HuH-7.5 (cell line): ENCODE measurements at places on chromosomes 6 and 20.

GRCh38 chr20:289693-290083 is 862 bp downstream of the C20orf96 start:
- DNase-seq = no peak

GRCh38 chr20:58137651-58138265 is 90.7 kb downstream of the ANKRD60 start:
- DNase-seq = no peak

DNA sequence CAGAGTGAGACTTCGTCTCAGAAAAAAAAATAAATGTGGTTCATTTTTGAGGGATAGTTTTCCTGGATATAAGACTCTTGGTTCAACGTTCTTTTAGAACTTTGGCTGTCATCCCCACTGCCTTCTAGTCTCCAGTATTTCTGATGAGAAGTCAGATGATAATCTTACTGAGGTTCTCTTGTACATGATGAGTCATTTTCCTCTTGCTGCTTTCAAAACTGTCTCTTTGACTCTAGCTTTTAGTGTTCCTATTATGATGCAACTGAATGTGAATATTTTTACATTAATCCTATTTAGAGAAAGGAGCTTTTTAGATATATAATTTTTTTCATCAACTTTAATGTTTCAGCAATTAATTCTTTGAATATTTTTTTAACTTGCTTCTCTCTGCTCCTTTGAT is 46.0 kb upstream of the OR14J1 start:
- no peak for DNase-seq

GRCh38 chr20:63155266-63156165 is 60.4 kb downstream of the YTHDF1 start:
- DNase-seq = no peak

GRCh38 chr6:159754959-159755914 is 6.6 kb upstream of the ACAT2 start:
- DNase-seq = no peak

- no peak for DNase-seq
Observed at GRCh38 chr6:159416891-159417560, 247.8 kb downstream of the FNDC1 start.

DNA sequence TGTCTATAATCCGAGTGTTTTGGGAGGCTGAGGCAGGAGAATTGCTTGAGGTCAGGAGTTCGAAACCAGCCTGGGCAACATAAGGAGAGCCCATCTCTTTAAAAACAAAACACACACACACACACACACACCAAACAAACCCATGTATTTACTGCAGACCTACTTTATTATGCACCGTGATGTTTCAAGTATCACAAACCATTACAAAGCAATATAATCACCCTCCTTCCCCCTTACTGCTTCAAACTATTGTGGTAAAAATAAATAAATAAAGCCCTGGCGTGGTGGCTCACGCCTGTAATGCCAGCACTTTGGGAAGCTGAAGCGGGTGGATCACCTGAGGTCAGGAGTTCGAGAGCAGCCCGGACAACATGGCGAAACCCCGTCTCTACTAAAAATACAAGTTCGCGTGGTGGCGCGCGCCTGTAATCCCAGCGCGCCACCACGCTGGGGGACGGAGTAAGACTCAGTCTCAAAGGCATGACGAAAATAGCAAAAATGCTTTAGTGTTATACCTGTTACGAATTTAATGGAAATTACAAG is 1.5 kb downstream of the TBCC start:
- no peak for DNase-seq

DNA sequence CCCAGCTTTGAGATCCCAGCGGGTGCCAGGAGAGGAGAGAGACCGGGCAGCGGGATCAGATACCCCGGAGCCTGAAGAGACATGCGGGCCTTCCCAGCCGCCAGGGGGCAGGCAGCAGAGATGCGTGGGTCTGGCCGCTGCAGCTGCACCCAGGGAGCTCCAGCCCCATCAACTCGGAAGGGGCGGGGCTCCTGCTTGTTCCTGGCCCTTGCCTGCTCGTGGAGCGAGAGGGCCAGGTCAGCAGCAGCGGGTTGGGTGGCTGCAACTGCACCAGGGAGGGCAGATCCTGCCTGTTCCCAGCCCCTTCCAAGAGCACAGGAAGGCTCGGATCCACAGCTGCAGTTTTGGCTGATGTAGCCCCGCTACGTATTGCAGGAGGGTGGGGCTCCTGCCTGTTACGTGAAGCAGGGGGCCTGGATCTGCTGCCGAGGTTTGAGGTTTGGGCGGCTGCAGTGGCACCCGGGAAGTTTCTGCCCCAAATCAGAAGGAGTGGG is 532.8 kb downstream of the RFPL4B start:
- peak; percentile 58 for DNase-seq

DNA sequence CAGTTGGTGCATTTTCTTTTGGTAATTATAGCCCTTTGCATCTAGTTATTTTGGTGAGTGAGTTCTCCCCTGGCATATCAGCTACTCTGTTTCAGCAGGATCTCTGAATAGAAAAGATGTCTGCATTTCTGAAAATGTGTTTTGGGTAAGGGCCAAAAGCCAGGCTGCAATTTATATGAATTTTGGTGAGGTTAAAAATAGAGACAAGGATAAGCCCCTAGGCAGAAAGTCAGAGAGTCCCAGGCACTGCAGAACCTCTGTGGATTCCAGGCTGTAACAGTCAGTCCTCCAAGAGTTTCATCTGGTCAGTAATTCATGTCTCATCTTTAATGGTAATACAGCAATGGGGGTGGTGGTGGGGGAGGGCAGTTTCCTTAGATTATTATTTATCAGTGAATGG is 53.0 kb downstream of the HDGFL1 start:
- DNase-seq = no peak

DNA sequence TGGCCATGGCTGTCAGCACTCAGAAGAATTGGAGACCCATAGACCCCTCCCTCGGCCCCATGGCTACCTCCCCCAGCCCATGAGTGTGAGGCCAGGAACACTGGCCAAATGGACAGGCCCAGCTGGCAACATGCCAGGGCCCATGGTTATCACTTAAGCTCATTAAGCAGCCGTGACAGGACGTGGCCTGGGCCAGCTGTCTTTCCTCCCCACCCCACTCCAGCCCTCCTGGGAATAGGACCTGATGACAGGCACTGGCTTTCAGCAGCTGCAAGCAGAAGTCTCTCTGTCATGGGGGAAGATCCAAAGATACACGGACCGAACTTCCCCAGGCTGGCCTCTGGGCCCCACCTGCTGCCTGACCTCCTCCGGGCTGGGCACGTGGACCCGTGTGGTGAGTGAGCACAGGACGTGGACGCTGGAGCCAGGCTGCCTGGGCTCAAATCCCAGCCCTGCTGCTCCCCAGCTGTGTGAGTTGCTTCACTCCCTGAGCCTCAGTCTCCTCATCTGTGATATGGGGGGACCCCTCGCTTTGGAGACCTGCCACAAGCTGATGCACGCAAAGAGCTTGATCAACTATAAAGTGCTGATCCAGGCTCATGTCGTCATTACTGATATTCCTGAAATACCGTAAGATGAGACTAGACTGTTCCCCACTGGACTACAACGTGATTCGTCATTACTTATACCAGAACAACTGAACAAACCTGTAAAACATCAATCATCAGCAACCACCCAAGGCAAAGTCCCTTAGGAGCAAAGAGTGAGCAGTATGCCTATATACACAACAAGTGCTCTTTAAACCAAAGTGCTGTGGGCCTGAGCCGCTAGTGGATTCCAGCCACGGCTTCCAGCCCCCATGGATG is 22.0 kb upstream of the VSTM2L start:
- no peak for DNase-seq

DNA sequence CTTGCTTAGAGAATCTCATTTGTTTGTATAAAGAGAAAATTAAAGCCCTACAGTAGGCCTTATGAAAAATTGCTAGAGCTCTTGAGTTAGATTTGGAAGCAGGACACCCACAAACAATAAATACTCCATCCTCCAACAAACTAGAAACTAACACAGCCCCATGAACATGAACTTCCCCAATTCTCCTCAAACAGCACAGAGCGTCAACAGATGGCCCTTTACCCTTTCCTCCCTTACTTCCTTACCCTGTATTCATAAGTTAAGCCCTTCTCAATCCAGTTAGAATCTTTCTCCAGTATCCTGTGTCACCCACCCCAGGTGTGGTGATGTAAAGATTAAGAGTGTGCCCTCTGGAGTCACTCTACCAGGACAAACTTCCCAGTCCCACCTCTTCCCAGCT is 113.7 kb downstream of the UNC5CL start:
- no peak for DNase-seq

DNA sequence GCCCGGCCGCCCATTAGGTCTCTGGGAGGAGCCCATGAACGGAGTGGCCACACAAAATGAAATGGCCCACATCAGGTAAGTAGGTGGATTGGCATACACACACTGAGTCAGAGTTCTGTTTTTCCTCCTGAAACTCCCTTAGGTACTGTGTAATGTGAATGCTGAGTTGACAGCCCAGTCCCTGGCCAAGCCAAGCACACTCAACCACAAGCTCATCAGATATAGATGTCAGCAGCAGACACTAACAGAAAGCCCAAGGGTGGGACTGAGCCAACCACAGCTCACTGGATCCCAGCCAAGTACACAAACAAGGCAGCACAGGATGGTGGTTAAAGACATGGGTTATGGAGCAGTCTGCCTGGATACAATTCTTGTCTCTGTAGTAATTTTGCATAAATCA is 403.4 kb downstream of the GJA1 start:
- no peak for DNase-seq

- DNase-seq = no peak
Observed at GRCh38 chr6:7235712-7236305, 77.2 kb downstream of the SSR1 start.

DNA sequence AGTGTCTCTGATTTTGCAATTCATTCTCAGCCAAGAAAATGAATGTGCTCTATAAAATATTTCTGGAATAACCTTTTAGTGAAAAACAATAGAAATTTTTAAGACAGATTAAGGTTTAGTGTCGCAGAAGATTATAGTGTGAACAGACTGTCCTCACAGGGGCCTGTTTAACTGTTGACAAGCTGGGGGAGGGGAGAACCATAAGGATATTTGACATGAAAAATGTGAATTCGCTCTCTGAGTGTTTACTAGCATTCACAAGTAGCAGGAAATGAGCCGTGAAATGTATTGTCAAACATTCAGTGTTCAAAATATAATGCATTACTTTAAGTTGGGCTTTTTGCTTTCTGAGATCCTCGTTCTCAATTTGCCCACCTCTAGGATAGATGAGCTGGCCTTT is 134.8 kb upstream of the TSHZ2 start:
- DNase-seq = no peak

- no peak for DNase-seq
Observed at GRCh38 chr6:108423982-108424705, 129.3 kb downstream of the AFG1L start.

DNA sequence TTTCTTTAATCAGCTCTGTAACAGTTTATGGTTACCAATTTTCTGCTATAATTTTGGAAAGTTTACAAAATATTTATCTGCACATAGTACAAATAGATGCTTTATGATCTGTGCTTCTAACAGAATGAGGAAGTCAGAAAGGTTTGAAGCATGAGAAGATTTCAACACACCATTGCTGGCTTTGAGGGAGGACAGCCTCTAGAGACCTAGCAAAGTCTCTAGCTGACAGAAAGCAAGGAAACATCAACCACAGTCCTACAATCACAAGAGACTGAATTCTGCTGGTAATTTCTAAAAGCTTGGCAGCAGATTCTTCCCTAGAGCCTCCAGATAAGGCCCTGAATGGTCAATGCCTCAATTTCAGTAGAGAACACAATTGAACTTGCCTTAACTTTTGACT is 750.8 kb upstream of the SLC35B3 start:
- DNase-seq = no peak

DNA sequence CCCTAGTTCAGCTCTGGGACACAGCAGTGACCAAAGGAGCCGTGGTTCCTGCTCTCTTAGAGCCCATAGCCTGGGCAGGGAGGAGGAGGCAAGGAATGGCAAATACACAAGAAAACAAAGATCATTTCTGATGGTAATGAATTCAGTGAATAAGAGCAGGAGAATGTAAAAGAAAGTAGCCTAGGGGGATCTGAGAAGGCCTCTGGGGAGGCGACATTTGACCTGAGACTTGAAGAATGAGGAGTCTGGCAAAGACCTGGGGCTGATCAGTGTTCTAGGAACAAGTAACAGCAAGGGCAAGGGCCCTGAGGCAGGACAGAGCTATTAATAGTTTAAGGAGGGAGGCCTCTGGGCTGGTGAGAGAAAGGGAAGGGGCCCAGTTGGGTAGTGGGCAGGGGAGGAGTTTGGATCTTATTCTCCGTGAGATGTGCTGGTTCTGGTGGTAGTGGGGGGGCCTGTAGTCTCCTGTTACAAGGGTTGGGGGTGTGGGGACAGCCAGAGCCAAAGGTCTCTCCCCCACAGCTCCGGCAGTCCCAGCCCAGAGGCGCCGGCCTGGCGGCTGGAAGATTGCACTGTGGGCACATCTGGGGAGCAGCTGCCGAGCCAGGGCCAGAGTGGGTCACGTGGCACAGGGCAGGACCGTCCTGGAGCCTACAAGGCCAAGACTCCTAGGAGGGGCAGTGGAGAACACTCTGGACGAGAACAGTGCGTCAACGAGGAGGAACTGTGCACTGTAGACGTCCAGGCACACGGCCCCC is 9.3 kb upstream of the ID1 start:
- no peak for DNase-seq

DNA sequence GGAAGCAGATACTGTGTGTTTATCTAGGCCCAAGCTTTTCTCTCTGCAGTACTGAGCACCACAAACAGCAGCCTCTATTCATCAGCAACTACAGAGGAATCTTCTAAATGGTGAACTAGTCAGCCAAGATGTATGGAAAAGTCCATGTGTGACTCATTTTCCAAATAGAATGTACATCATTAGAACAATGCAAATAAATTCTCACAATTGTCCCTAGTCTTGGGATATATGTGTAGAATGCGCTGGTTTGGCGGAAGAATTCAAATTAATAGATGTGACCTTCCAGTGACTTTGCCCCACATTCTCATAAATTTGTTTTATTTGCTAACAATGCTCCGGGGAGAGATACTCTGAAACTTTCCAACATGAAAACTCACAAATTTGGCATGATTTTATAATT is 436.2 kb downstream of the CBLN4 start:
- DNase-seq = no peak

DNA sequence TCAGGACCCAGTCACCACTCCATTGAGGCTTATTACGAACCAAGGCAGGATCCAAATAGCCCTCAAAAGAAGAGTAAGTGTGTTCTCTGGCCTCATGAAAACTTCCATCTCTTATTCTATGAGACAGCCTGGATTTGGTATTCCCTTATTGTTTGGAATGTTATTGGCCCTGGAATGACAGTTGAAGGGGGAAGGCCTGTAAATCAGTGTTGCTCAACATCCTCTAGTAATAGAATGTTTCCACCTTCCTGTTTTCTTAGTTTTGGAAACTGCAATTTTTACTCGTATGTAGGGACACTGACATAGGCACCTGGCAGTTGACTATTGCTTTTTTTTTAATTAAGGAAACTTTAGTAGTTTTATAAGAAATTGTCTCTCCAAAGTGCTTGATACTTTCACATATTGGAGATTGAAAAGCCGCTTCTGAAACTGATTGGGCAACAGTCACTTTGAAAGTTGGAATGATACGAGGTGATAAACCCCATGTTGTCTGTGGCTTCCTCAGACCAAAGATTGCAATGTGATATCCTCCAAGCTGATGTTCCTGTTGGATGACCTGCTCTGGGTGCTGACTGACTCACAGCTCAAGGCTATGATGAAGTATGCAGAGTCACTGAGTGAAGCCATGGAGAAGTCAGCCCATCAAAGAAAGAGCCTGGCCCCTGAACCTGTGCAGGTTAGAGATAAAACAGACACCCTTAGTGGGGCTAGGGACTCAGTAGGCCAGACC is 43.1 kb downstream of the BLTP3A start:
- DNase-seq = no peak
